ENCODE measurements at places on chromosomes 13 and 19.

DNA sequence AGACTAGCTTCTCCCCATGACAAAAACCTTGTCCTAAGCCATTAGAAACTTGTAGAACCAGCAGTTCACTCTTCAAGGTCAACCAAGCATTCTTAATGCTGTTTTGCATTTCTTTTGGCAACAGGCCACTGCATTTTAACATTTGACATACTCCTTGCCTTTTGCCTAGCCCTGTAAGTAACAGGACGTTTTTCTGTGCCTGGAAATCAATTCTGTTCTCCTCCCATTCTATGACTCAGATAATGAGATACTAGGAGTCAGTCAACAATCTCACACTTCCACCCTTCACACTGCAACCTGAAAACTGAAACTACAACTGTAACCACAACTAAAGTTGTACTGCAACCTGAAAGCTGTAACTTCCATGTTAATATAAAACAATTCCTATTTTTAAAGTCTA, 268.7 kb downstream of the MZT1 start:
- H3K4me1 ChIP-seq: no peaks in the 10 kb centered on the region
- no peak overlapping the region for H3K27ac ChIP-seq
- DNase-seq: no peak
- H3K27me3 ChIP-seq: no peaks in the 10 kb centered on the region
- no peaks in the 10 kb centered on the region for H3K36me3 ChIP-seq

GRCh38 chr13:100148422-100148821, 59.5 kb downstream of the PCCA start:
- no peaks in the 10 kb centered on the region for H3K27me3 ChIP-seq
- H3K4me1 ChIP-seq: no peaks in the 10 kb centered on the region
- no peaks in the 10 kb centered on the region for H3K36me3 ChIP-seq
- no peak for DNase-seq

- H3K27ac ChIP-seq: no peak overlapping the region
- no peaks in the 10 kb centered on the region for H3K4me1 ChIP-seq
- no peak overlapping the region for H3K4me3 ChIP-seq
- no peak for DNase-seq
- H3K27me3 ChIP-seq: no peaks in the 10 kb centered on the region
- H3K36me3 ChIP-seq: no peaks in the 10 kb centered on the region
These were observed 156.5 kb upstream of the TSC22D1 start for GRCh38 chr13:44732503-44733098.

DNA sequence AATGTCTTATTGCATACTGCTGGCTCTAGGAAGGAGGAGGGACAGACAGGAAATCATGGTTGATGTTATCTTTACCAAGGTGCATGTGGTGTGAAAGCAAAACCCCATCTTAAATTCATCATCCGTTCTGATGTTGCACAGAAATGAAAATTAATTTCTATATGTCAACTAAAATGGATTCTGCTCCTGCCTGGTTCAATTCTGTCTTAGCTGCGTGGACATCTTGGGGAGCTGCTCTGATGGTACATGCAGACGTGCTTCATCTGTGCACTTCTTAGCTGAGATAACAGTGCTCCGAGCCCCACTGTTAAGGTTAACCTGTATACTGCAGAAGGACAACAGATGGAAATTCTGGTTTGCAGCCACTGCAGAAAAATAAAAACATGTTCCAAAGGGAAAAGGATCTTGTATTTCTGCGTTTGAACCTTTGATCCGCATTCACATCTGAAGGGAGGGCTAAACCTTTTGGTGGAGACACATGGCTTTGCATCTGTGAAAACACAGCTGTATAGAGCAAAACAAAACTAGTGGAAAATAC, 155.6 kb downstream of the TM9SF2 start:
- H3K36me3 ChIP-seq: no peaks in the 10 kb centered on the region
- H3K27me3 ChIP-seq: peaks cover 35% of the 10 kb centered on the region
- DNase-seq: no peak
- peak overlapping the region; percentile 78 for H3K27ac ChIP-seq
- peaks cover 10% of the 10 kb centered on the region for H3K4me1 ChIP-seq

DNA sequence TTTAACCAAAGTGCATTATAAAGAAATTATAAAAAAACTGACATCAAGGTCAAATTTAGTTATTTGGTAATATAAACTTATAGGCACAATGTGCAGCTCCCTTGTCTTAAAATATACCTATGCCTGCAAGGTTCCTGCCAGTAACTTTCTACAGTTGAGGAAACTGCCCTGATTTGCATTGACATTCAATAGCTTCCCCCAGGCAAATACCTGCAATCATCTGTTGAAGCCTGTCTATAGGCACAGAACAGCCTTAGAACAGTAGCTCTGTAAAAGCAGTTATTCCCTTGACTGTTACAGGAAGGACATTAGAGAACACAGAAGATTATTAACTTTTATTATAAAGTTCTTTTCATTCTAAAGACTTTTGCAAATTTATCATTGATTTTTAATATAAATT, 1239.5 kb downstream of the PCDH9 start:
- H3K4me3 ChIP-seq: no peak overlapping the region
- H3K36me3 ChIP-seq: no peaks in the 10 kb centered on the region
- H3K27ac ChIP-seq: no peak overlapping the region
- no peaks in the 10 kb centered on the region for H3K27me3 ChIP-seq
- no peaks in the 10 kb centered on the region for H3K4me1 ChIP-seq

DNA sequence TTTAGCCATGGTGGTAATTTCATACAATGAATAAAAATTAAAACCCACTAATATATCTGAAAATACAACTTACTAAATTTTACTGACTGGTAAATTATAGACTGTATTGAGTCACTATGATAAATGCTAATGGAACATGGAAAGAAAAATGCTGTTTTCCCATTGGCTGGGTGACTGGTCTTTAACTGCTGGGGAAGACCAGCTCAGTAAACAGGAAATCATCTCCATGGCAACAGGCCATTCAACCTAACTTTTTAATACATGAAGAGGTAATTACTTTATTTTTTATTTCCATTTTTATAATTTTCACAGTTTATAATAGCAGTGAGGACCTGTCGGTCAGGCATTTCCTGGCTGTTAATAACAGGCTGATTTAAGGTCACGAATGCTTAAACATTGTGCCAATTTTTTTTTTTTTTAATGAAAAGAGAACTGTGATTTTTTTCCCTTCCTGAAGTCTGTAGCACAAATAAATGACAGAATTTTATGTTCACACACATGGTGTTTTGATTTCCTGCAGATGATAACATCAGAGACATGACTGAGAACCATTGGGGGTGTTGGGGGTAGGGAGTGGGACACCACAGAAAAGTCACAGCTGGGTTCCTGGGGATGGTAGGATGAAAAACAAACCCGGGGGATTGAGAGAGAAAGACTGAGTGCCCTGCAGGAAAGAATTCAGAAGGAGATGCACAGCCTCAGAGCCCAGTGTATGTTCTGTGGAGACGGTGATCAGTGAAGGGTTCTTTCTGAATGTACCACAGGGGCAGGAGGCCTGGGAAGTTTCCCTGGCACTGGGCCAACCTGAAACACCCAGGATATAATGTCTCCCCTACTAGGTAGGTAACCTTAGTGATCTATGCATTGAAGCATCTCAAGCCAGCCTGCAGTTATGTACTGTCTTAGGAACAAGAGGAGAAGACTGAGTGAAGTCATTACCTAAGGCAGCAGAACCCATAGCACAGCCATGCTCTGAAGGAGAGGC, 297.1 kb downstream of the COG6 start:
- no peak overlapping the region for H3K4me3 ChIP-seq
- H3K27ac ChIP-seq: peak overlapping the region; percentile 6
- no peak for DNase-seq
- H3K36me3 ChIP-seq: no peaks in the 10 kb centered on the region

DNA sequence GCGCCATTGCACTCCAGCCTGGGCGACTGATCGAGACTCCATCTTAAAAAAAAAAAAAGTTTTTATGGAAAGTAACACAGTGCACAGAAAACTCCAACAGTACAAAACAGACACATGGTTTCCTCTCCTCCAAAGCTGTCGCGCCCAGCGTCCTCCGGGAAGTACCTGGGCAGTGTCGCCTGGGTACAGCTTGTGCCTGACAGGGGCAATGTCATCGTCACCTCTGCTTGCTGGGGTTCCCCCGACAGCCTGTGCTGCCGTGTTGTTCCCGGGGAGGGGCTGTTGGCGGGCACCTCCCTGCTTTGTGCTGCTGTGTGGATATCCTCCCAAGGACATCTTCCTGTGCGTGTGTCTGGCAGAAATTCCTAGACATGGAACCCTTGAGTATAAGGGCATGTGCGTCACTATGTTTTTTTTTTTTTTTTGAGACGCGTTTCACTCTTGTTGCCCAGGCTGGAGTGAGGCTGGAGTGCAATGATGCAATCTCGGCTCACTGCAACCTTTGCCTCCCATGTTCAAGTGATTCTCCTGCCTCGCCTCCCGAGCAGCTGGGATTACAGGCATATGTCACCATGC, 2.4 kb upstream of the F2RL3 start:
- DNase-seq: no peak
- H3K27me3 ChIP-seq: no peaks in the 10 kb centered on the region
- H3K4me1 ChIP-seq: peaks cover 9% of the 10 kb centered on the region
- peaks cover 2% of the 10 kb centered on the region for H3K36me3 ChIP-seq
- no peak overlapping the region for H3K27ac ChIP-seq

DNA sequence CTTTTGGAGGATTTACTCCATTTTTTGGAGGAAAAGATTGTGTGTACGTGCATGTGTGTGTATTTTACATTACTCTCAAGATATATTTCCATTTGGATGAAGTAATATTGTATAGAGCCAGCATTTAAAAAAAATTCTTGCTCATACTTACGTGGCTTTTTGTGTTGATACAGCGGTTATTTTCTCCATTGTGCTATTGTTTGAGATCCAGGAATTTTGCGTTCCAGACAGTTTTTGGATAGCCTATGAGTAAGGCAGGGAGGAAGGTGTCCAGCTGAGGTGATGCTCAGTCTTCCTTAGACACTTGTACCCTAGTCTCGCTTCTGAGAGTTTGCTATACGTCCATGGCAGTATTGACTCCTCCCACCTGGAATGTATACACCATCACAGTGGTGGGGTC, 92.2 kb upstream of the ARHGEF7 start:
- DNase-seq: no peak
- H3K4me1 ChIP-seq: no peaks in the 10 kb centered on the region
- H3K27me3 ChIP-seq: no peaks in the 10 kb centered on the region
- H3K4me3 ChIP-seq: no peak overlapping the region
- H3K27ac ChIP-seq: no peak overlapping the region

GRCh38 chr13:41460074-41460465, 2.7 kb downstream of the RGCC start:
- no peak for DNase-seq
- peaks cover 19% of the 10 kb centered on the region for H3K27me3 ChIP-seq
- peak overlapping the region; percentile 83 for H3K27ac ChIP-seq
- peak overlapping the region; percentile 79 for H3K4me3 ChIP-seq
- H3K4me1 ChIP-seq: peaks cover 33% of the 10 kb centered on the region
